ENCODE measurements at places on chromosomes 7 and 10. TPM values are rescaled to one million over a fixed set of nuclear protein-coding genes. Genes with fewer than 3 reads are reported as not detected.

Gene CLDN4
- 0.47 TPM for total RNA-seq

Gene GIMAP1
- not detected for total RNA-seq

GRCh38 chr10:78188446-78188845 is 154.8 kb downstream of the RPS24 start:
- DNase-seq: no peak

Gene CALN1
- 0.51 TPM for total RNA-seq

Gene FAM171A1
- total RNA-seq: 70.4 TPM

All from neural crest cell (in vitro differentiated cells).